CD4-positive, alpha-beta T cell (primary cell): ENCODE measurements at places on chromosomes 16 and 17.

GRCh38 chr17:41734949-41735313, 488 bp upstream of the HAP1 start:
- peaks cover 21% of the 10 kb centered on the region for H3K4me1 ChIP-seq
- DNase-seq: no peak
- peak overlapping the region; percentile 33 for H3K4me3 ChIP-seq
- no peak overlapping the region for H3K27ac ChIP-seq
- H3K36me3 ChIP-seq: no peaks in the 10 kb centered on the region

GRCh38 chr17:67574658-67575293, 143.0 kb upstream of the NOL11 start:
- H3K27me3 ChIP-seq: no peaks in the 10 kb centered on the region
- peaks cover 39% of the 10 kb centered on the region for H3K36me3 ChIP-seq
- DNase-seq: no peak
- no peak overlapping the region for H3K4me3 ChIP-seq

DNA sequence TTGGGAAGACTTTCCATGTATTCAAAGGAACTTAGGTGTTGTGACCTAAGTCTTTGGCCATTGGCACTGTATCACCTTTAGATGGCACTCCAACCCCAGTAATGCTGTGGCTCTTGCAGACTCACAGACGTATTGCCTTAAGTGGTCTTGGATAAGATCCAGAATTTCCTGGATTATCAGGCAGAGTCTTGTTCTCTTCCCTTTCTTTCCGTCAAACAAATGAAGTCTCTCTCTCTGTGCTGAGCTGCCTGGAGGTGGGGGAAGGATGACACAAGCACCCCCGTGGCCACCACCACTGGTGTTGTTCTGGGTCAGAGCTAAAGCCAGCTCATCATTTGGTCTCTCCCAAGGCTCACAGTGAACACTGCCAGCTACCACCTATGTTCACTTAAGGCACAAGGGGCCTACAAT, 789.9 kb upstream of the KIF2B start:
- DNase-seq: no peak
- H3K4me1 ChIP-seq: no peaks in the 10 kb centered on the region
- no peak overlapping the region for H3K27ac ChIP-seq
- H3K4me3 ChIP-seq: no peak overlapping the region
- H3K36me3 ChIP-seq: no peaks in the 10 kb centered on the region

DNA sequence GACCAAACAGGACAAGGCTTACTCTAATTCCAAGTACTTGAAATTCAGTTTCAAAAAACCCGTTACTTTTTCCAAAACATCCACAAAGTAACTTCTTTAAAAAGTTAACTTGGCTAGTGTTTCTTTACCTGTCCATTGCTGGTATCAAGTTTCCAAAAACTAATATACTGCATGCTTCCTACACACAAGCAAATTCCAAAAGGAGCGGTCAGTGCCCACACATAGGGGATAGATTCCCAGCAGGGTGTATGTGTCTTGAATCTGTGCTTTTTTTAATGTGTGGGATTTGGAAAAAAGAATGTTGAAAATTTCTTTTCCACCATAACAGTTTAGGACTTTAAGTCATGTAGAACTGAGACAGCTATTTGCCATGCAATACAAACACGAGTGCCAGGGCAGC, 367.8 kb upstream of the SOX9 start:
- H3K4me3 ChIP-seq: no peak overlapping the region
- no peaks in the 10 kb centered on the region for H3K4me1 ChIP-seq
- no peak for DNase-seq
- H3K27ac ChIP-seq: no peak overlapping the region
- no peaks in the 10 kb centered on the region for H3K36me3 ChIP-seq

GRCh38 chr17:41296846-41297245, 5.8 kb downstream of the KRTAP29-1 start:
- H3K27ac ChIP-seq: no peak overlapping the region
- H3K4me3 ChIP-seq: no peak overlapping the region
- H3K36me3 ChIP-seq: no peaks in the 10 kb centered on the region
- no peak for DNase-seq
- H3K4me1 ChIP-seq: no peaks in the 10 kb centered on the region
- no peaks in the 10 kb centered on the region for H3K27me3 ChIP-seq

DNA sequence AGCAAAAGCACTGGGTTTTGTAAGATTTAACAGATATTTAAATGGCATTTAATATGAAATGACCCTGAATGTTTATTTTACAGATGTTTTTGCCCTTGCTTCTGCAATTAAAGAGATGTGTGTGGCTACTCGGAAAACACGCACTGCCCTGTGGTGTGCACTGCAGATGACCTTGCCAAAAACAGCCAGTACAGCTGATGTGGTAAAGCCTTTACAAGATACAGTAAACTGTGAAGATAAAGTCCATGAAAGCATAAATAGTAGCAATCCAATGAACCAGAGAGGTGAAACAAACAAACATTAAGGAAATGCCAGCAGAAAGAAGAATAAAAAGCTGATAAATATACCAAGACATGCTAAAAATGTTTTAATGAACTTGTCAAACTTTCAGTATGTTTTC, 15.7 kb downstream of the CCDC43 start:
- no peaks in the 10 kb centered on the region for H3K4me1 ChIP-seq
- H3K27me3 ChIP-seq: no peaks in the 10 kb centered on the region
- H3K27ac ChIP-seq: no peak overlapping the region
- peaks cover 8% of the 10 kb centered on the region for H3K36me3 ChIP-seq

GRCh38 chr16:57695680-57696069, 1.1 kb downstream of the DRC7 start:
- no peak for DNase-seq
- no peak overlapping the region for H3K27ac ChIP-seq
- no peak overlapping the region for H3K4me3 ChIP-seq
- H3K27me3 ChIP-seq: no peaks in the 10 kb centered on the region
- H3K4me1 ChIP-seq: peaks cover 5% of the 10 kb centered on the region
- H3K36me3 ChIP-seq: no peaks in the 10 kb centered on the region

DNA sequence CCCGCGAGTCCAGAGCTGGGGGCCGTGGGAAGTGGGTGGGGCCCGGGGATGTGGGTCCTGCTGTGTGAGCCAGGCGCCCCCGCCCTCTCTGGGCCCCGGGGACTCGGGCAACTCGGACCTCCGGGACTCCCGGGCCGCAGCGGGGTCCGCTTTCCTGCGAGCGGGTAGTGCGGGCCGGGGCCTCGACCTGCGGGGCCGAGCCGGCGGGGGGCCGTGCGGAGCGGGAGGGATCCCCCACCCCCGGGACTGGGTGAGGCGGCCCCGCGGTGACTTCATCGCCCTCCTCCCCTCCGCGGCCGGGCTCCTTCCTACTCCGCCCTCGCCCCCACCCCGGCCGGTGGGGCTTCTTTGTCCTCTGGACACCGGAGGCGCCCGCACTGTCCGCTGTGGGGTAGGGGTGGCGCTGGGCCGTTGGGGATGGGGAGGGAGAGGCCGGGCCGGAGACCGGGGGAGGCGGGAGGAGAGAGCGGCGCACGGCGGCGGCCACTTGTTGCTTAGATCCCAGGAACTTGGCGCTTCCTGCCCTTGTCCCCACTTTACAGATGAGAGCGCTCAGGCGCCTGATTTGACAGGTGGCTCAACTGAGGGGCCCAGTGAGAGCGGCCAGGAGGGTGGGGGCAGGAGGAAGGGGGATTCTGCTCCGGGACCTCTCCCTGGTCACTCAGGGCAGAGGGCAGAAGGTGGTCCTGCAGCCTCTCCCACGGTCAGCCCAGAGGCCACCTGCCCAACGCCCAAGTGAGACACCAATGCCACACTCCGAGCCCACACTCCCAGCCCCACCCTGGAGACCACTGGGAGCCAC, 874 bp downstream of the CMTM3 start:
- no peaks in the 10 kb centered on the region for H3K27me3 ChIP-seq
- peak; percentile 54 for DNase-seq
- peak overlapping the region; percentile 86 for H3K4me3 ChIP-seq
- peak overlapping the region; percentile 65 for H3K27ac ChIP-seq

DNA sequence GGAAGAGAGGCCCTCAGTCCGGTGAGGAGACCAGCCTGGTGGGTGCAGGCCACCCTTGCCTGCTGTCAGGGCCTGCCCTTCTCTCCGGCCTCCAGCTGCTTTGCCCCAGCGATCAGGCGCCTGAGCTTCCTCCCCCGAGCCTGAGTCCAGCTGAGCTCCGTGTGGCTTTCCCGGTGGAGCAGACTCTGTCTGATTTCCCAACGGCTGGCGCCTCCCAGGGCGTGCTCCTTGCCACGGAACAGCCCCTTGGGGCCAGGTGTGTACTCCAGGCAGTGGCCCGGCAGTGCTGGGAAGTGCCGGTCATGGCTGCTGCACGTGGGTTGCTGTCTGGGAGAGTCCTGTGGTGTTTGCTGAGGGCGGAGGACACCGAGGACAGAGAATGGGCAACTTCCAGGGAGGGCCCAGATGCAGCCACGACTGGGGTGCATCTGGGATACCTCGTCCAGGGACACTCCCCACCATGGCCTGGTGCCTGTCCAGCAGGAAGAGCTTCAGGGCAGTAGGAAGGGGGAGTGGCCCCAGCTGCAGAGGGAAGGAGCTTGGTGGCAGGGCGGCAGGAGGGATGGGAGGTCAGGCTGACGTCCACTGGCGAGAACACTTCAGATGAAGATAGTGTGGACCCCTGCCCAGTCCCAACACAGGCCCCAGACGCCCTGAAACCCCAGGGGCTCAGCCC, 22.5 kb downstream of the METRNL start:
- H3K27me3 ChIP-seq: peaks cover 30% of the 10 kb centered on the region
- H3K4me1 ChIP-seq: peaks cover 18% of the 10 kb centered on the region
- no peak overlapping the region for H3K27ac ChIP-seq
- H3K36me3 ChIP-seq: no peaks in the 10 kb centered on the region
- no peak for DNase-seq
- no peak overlapping the region for H3K4me3 ChIP-seq

GRCh38 chr16:83717308-83717707, 90.5 kb upstream of the HSBP1 start:
- H3K36me3 ChIP-seq: no peaks in the 10 kb centered on the region
- no peaks in the 10 kb centered on the region for H3K4me1 ChIP-seq
- H3K27me3 ChIP-seq: peaks cover 9% of the 10 kb centered on the region
